ENCODE measurements at places on chromosomes 16 and 17.

DNA sequence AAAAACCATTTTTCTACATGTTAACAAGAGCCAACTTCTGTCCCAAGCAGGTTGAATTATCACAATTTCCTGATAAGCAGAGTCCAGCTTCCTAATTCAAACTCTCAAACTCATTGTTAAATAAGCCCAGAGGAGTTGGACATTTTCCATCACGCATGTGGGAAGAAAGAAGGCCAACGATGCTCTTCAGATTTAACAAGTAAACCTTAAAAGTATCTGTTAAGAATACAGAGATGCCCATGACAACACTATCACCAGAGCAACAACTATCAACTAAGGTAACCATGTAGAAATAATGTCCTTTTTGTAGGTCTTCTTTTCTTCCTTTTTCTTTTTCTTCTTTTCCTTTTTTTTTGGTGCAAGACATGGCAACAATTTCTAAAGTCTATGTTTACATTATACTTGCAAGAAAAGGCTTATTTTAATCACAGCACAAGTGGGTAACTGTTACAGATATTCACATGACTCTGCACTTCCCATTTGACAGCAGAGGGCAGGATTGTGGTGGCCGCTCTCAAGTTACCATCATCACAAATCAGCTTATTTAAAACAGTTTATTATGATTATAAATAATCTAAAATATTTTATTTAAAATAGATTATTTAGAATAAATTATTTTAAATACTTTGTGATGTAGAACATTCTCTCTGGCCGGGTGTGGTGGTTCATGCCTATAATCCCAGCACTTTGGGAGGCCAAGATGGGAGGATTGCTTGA lies 35.7 kb upstream of the DHRS7B start:
- DNase-seq = peak; percentile 53

DNA sequence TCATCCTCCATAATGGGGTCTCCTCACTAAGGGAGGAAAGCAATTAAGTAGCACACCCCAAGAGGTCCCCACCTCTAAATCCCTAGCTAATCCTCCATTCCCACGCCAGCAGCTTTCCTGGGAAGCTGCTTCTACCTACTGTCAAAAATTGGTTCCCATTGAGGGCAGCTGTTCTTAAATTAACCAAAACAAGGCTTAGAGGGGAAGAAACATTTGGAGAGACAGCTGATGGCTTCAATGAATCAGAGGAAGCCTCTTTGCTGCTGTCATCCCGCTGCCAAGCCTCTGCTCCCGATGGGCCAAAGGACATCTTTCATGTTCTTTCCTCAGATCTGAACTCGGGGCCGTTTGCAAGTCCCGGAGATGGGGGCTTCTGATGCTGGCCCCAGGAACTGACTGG lies 26.6 kb downstream of the AIPL1 start:
- DNase-seq = no peak

GRCh38 chr17:70527364-70527888 lies 358.1 kb downstream of the KCNJ2 start:
- peak; percentile 59 for DNase-seq

DNA sequence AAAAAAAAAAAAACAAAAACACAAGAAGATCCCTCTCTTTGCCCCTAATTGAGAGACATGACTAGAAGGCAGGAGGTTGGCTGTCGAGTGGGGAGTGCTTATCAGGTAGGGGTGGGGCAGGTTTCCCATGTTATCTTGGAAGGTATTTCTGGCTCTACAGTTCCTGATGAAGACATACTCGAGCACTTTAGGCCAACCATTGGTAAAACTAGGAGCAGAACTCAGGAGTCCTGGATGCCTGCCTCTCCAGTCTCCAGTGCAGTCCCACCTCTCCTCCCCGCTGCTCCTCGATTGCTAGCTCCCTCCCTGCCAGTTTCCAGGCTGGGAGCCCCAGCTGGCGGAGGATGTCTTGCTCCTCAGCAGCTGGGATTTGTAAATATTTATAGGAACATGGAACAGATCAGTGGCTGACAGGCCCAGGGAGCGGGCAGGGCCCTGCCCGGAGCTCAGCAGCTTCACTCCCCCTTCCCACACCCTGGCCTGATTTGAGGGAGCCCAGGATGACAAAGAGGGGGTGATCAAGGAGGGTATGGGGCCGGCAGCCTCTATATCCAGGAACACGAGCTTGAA lies 11.4 kb upstream of the C1QL1 start:
- no peak for DNase-seq

DNA sequence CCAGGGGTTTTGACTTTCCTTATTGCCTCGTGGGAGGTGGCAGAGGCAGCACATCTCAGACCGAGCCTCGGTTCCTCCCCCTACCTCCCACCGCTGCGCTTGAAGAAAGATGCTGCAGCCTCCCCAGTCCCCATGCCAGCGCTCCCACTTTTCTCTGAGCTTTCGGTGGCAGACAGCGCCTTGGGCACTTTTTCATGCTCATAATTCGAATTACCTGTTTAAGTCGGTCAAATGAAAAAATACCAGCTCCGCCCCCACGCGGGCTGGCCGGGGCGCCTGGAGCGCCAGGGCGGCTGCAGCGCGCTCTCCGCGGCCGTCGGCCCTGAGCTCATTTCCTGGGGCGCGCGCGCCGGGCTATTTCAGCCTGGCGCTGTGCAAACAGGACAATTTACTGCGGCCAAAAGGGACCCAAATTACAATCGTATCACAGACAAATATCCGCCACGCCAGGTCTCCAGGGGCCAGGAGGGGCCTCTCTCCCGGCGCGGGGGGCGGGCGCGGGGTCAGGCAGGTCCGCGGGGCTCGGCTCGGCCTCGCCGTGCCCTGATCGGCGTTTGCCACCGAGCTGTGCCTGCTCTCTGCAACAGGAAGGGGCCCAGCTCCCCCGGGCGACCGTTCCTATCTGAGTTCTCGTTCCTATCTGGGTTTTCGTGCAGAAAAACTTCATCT lies 45.0 kb downstream of the SOST start:
- peak; percentile 29 for DNase-seq

DNA sequence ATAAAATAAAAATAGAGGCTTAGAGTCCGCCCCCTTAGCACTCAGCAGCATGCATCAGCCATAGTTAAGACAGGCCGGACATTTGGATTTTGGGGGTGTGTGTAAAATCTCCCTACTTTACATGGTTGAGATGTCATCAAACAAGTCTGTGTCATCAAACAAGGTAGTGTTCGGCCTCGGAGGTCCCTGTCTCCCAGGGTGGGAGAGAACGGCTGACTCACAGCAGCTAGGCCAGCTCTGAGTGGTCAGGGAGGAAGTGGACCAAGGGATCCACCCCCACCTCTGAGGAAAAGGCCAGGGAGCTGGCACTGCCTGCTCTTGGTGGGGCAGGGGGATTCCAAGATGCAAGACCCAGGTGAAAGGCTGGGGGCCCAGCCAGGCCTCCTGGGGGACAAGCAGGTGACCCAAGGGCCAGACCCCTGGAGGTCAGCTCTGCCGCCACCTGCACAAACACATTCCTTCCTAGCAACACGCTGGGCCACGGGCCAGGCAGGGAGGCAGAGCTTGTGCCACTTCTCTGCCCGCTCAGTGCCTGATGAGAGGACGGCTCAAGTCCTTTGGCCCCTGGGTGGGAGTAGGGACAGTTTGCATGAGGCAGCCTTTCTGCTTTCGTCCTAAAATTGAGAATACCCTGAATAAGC lies 28.5 kb downstream of the KIFC3 start:
- no peak for DNase-seq

DNA sequence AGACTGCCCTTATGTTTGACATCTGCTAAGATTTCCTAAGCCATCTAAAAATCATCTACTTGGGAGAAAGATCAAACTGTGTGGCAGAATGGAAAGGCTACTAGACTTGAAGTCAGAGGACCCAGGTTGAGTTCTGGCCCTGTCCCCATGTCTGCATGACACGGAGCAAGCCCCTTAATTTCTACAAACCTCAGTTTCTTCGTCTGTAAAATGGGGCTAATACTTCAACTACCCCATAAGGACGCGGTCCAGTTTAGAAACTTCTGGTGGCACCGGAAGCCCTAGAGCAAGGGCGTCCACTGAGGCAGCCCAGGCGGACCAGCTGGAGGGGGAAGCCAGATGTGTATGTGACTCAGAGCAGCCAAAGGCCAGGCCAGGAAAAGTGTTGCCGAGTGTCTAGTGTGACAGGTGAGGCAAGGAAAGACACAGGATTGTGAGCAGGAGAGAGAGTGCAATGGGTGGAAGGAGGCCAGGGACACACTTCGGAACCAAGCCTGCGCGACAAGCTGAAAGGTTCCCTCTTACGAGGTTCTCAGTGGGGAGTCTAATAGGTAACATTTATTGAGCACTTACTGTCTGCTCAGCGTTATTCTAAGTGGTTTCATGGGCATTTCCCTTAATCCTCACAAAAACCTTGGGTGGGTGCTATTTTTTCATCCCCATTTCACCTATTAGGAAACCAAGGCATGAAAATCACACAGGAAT lies 17.8 kb upstream of the PITPNM3 start:
- no peak for DNase-seq

DNA sequence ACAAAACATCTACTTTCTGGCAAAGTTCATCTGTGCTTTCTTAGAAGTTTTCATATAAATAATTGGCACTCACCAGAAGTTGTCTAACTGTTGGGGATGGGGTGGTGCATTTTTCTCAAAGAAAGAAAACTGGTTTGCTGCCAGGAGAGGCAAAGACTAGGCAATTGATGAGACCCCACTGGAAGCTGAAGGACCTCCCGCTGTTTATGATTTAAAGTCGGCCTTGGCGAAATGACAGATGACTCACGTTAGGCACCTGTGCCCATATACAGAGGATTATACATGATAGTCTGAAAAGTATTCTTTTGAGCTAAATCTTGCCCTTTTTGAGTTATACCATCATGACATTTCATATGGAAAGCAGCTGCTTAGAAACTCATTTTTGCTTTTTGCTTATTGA lies 193.0 kb upstream of the ZFHX3 start:
- DNase-seq = no peak

GRCh38 chr17:79078476-79079190 lies 4.0 kb downstream of the ENGASE start:
- DNase-seq = no peak
